ENCODE measurements at places on chromosomes 4 and X. TPM values are rescaled to one million over a fixed set of nuclear protein-coding genes. Genes with fewer than 3 reads are reported as not detected.

DNA sequence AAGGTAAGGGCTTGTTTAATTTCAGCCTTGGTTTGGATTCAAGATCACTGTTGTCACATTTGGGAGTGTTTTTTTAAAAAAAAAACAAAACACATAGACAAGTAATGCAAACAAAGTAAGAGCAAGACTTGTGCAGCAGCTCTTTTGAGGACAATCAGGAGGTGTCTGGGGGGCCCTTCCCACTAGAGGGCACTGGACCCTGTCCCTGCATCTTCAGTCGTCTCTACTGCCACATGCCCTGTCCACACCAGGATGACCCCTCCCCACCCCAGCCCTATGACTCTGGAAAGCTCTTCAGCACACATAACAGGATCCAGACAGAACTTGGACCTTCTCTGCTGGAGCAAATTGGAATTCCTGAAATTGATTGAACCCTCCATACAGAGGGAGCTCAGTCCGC is 71.0 kb downstream of the USP46 start:
- peak; percentile 6 for DNase-seq

DNA sequence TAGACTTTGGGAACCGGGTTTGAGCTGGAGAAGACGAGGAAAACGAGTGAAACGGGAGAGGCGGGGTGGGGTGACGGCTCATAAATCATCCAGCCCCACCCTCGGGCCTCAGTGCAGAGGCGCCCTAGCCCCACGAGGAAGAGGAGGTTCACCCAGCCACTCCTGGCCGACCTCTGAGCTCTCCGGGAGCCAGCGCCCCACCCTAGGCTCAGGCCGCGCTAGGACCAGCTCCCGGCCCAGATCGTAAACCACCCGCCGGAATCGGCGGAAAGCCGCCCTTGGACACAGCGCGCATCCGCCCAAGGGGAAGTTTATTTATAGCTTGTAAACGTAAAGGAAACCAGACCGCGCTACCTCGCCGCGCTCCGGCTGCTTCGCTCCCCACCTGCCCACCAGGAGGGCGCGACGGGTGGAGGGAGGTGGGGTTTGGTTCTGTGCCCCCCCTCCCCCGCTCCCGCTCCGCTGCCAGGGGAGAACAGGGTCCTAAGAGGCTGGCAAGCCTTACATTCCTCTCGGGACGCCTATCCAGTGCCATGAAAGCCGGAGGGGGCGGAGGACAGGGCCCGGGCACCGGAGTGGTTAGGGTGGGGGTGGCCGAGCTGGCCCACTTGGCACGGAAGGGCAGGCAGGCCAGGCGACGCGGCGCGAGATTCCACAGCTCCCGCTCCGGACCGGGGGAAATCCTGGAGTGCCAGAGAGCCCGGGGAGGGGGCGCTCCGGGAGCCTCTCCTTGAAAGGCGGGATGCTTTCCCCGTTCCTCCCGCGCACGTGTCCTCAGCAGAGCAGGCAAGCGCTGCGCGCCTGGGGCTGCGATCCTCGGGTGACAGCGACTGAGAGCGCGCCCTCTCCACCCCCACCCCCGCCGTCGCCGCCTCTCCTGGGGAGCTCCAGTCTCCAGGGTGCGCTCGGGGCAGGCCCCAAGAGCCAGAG is 84.2 kb downstream of the BCOR start:
- DNase-seq: peak; percentile 31

- DNase-seq: no peak
Observed at GRCh38 chrX:109934434-109934833, 68.5 kb upstream of the TMEM164 start.

- DNase-seq: no peak
Observed at GRCh38 chr4:135239964-135240363, 1038.4 kb upstream of the PABPC4L start.

DNA sequence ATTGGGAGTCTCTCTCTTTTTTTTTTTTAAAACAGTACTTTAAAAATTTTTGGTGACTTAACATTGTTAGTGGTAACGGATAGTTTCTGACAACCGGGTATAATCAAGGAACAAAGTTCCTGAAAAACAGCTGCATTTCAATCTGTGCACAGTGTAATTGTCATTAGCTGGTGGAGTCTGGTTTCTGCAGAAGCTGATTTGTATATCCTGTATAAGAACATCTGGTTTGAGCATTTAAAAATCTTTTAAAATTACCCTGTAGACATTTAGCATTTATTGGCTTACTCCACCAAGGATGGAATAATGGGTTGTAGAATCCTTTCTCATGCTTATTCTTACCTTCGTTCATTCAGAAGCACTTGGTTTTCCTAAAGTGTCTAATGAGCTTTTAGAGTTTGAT is 11.2 kb downstream of the JADE1 start:
- DNase-seq: no peak

DNA sequence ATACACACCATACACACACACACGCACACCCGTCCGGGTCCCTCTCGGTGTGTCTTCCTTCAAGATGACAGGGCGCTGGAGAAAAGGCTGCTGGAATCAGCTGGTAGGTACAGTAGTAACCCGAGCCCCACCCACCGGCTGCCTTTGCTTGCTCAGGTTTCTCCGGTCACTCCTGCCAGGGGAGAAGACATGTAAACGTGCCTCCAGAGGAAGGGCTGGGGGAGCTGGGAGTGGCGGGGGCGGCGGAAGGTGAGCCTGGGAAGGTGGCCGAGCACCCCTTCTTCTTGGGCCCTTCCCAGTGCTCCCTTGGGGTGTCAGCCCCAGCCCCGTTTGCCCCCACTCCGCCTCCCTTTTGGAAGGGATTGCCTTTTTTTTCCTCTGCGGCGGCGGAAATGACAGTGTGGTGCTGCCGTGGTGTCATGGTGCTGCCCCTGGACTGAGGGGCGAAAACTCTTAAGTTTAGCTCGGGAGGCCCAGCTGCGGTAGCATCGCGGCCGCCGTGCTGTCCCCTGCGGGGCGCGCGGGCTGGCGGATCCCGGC is at the start of gene MID2:
Gene MID2, plus strand, starts transcription at position 169 of the 540 bp plus-strand sequence. CDS start 561 bp downstream, outside the sequence.
- peak; percentile 60 for DNase-seq

DNA sequence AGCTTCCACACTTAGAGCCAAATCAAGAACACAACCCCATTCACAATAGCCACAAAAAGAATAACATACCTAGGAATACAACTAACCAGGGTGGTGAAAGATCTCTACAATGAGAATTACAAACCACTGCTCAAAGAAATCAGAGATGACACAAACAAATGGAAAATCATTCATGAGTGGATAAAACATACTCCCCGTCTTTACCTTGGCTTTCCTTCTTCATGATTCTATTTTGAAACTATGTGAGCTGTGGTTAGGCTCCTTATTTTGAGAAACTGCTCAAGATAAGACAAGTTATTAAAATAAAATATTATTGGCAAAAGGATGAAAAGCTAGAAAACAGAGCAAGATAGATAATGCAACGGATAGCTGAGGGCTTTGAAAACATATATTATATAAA is 598.1 kb upstream of the FAT1 start:
- no peak for DNase-seq

The PDE6B gene
- total RNA-seq: 17.6 TPM

The INTS6L gene
- total RNA-seq: 46.0 TPM
